Osteocyte (in vitro differentiated cells): ENCODE measurements at places on chromosomes 11 and 22.
A peak's percentile ranks its signal among the peaks of the same experiment; 100 is the strongest.

GRCh38 chr22:30574095-30574981, at the start of gene GAL3ST1:
Gene GAL3ST1, minus strand, starts transcription at chr22:30574665. Its CDS starts 17,273 bp downstream, at chr22:30557392.
- no peak for DNase-seq

- no peak for DNase-seq
Measured at GRCh38 chr11:95585069-95585751, 204.4 kb downstream of the FAM76B start.

DNA sequence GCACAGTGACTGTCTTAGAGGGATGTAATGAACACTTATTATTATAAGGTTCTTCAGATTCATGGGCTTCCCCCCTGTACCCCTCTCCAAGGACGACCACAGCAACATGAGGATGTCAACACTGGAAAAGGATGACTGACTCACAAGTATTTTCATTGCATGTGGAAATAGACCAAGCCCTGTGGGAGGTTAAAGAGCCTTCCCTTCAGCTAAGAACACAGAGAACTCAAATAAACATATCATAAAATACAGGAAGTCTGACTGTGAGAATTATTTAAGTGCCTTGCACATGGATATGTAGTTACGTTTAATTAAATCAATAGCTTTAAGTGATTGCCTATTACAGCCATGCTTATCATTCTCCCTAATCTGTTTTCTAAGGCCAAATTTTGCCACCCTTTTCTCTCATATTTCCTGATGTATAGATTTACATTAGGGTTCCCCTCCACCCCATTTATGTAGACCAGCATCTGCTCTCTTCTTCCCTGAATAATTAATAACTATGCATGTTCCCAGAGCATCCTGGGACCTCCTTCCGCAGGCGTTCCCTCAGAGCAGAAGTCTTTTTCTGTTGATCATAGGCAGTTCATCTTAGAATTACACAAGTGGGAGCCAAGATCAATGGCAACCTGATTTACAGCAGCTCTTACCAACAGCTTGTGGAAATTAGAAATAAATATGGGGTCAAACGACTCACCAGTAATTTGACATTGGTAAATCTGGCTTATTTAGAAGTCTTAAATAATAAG, 226.9 kb downstream of the OPCML start:
- DNase-seq: no peak

- DNase-seq: no peak
Measured at GRCh38 chr22:30474121-30474520, 2.3 kb upstream of the SEC14L3 start.

- DNase-seq: no peak
Measured at GRCh38 chr22:26259510-26259909, 90.2 kb downstream of the SEZ6L start.

DNA sequence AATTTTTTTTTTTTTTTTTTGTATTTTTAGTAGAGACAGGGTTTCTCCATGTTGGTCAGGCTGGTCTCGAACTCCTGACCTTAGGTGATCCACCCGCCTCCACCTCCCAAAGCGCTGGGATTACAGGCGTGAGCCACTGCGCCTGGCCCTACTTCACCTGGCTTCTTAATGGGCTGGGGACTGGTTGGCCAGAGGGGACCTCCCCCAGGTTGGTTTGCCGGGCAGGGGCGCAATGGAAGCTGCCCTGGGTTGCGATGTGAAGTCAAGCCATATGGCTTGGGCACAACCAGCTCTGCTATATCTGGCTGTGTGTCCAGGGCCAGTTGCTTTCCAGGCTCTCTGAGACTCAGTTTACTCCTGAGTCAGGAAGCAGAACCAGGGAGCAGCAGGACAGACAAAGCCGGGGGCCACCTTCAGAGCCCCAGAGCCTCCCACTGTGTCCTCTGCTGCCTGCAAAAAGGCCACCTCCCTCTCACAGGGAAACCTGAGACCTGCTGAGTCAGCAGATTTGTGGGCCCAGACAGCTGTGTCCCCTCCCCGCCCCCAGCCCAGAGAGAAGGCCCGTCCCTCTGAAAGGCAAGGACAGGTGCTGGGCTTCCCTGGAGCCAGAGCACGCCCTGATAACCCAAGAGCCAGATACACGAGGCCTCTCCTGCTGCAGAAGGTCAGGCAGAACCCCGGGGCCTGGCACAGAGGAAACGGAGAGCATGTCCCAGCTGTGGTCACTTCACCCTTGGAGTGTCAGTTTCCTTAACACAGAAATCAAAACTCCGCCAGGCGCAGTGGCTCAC, 29.2 kb upstream of the DAGLA start:
- no peak for DNase-seq

- DNase-seq: peak; percentile 44
Measured at GRCh38 chr11:1317993-1318392, 8.6 kb upstream of the TOLLIP start.

- no peak for DNase-seq
Measured at GRCh38 chr22:34886812-34887211, 179.1 kb upstream of the ISX start.

- DNase-seq: no peak
Measured at GRCh38 chr11:43856993-43857392, 23.6 kb upstream of the ALKBH3 start.

DNA sequence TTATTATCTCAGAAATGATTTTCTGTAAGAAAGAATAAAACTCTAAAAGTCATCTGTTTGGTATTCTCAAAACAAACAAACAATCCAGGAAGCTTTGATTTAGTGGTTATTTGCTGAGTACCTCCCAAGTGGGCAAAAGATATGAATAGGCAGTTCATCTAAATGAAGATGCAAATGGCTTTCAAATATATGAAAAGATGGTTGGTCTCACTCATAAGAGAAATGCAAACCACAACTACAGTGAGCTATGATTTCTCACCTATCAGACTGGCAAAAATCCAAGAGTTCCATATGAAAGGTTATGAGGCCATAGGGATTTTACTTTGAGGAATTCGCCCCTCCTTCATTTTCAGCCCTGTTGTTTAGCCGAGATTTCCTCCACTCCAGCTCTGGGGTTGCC, 11.3 kb upstream of the P2RY2 start:
- DNase-seq: no peak

GRCh38 chr22:28989484-28989883, 72.1 kb downstream of the C22orf31 start:
- no peak for DNase-seq

GRCh38 chr22:40345271-40345670, 1.0 kb upstream of the ADSL start:
- DNase-seq: no peak

DNA sequence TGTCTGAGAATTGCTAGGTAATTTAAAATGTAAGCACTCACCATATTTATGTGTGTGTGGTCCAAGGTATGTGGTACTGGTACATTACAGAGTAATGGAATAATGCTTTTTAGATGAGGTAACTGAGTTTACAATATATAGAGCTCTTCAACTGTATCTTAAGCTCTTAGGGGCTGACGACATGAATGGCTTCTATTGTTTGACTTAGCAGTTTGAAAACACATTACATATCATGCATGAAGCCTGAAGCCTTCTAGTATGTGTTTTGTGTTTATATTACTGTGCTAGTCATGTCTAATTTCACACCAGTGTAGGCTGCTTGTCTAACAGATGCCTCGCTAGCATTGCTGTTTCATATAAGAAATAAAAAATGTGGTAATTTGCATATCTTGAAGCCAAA, 37.2 kb downstream of the GAS2 start:
- DNase-seq: no peak

GRCh38 chr11:9719566-9720289, 55.9 kb downstream of the SWAP70 start:
- DNase-seq: no peak

- DNase-seq: no peak
Measured at GRCh38 chr11:75182664-75183063, 31.8 kb downstream of the SLCO2B1 start.

- no peak for DNase-seq
Measured at GRCh38 chr11:119982517-119983239, 155.2 kb downstream of the TRIM29 start.

- DNase-seq: no peak
Measured at GRCh38 chr22:26921726-26922125, 264.3 kb downstream of the MIAT start.

DNA sequence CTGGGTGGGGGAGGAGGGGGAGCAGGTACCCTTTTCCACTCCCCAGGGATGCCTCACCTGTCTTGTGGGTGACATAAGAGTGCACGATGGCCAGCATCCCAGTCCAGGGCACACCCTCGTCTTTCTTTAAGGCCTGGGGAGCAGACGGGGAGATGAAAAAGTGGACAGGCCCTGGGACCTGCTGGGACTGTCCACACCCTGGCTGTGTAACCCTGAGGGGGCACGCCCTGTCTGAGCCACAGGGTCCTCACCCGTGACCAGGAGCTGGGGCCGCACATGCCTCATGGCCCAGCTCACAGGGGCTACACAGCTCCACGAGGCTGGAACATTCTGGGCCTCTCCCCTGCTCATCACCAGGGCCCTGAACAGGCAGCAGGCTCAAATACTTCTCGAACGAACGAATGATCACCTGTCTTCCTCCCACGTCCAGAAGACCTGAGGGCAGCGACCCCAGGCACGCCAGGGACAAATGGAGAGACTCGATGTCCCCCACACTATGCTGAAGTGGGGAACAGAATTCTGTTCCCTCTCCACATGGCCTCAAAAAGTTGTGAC, 123.9 kb downstream of the PHF21B start:
- no peak for DNase-seq

GRCh38 chr11:69912911-69913451, 93.8 kb upstream of the FGF3 start:
- no peak for DNase-seq

- DNase-seq: no peak
Measured at GRCh38 chr11:57144531-57145320, 37.0 kb upstream of the LRRC55 start.

- DNase-seq: no peak
Measured at GRCh38 chr11:95917193-95918036, 6.5 kb downstream of the MTMR2 start.

DNA sequence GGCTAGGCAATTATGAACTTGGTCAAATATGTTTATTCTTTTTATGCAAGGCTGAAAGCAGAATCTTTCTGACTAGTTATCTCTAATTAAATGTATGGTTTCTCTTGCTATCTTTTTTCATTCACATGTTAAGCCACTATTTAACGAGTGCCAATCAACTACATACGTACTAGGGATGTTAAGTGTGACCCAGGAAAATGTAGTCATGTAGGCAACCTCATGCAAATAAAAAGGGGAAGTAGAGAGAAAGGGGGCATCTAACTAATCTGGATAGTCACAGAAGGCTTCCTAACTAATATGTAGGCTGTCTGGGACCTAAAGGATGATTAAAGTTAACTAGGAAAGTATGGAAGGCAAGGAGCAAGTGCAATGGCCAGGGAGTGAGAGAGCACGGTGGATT, 23.5 kb downstream of the TBRG1 start:
- DNase-seq: no peak

GRCh38 chr11:102112509-102112821, 2.2 kb downstream of the YAP1 start:
- DNase-seq: no peak

GRCh38 chr11:120133216-120134105, 4.5 kb downstream of the TRIM29 start:
- DNase-seq: peak; percentile 78

- no peak for DNase-seq
Measured at GRCh38 chr11:110675548-110675947, 36.7 kb downstream of the ARHGAP20 start.

DNA sequence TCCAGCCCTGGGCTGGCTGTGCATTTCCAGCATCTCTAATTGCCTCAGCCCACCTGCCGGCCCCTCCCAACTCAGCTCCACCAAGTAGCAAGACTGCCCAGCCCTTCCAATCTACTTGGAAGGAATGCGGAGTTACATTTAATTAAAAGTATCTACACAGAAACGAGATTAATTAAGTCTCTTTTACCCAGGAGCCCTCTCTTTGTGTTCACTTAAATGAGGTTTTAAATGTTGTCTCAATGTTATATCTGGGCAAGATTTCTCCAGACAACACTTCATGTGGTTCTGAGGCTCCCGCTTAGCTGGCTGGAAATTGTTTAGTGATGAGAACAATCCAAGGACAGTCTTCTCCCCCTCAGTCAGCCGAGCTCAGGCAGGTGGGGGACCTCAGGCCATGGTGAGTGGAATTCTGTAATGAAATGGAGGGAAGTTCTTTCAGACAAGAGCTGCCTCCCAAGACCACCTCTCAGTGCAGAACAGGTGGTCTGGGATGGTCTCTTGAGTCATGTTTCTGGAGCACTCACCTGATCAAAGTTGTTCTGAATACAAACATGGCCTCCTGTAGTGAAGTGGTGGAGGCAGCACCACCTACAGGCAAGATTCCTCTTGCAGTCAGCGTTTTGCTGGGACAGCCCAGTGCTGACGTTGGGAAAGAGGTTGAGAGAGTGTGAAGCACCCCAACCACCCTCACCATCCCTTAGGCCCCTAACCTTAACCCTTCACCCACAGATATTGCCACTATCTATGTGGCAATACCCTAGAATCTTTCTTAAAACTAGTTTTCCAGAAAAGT, 371.6 kb downstream of the CADM1 start:
- no peak for DNase-seq

DNA sequence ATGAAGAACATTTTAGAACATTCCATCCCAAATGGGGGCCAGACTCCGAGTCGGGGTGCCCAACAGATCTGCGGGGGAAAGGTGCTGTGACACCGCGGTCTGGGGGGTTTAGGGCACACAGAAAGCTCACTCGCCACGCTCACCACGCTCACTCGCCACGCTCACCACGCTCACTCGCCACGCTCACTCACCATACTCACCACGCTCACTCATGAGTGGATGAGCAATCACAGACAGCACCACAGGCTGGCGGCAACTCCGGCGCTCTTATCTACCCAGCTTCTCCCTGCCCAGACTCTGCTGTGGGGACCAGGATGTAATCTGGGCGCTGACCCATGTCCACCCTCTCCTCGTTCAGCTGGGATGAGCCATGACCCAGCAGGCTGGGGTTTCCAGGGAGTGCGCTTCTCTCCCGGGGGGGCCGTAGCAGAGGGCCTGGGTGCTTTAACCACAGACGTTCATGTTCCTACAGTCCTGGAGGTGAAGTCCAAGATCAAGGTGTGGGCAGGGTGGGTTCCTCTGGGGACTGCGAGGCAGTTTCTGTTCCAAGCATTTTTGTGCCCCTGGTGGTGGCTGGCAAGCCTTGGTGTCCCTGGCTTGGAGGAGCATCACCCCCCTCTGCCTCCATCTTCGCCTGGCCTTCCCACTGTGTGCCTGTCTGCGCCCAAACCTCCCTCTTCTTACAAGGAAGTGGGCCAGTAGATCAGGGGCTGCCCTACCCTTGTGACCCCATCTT, 141.2 kb downstream of the CTTN start:
- DNase-seq: no peak

- no peak for DNase-seq
Measured at GRCh38 chr11:85843929-85844328, 11.3 kb upstream of the CCDC83 start.

GRCh38 chr22:23898006-23898974, 4.1 kb downstream of the MIF start:
- no peak for DNase-seq

DNA sequence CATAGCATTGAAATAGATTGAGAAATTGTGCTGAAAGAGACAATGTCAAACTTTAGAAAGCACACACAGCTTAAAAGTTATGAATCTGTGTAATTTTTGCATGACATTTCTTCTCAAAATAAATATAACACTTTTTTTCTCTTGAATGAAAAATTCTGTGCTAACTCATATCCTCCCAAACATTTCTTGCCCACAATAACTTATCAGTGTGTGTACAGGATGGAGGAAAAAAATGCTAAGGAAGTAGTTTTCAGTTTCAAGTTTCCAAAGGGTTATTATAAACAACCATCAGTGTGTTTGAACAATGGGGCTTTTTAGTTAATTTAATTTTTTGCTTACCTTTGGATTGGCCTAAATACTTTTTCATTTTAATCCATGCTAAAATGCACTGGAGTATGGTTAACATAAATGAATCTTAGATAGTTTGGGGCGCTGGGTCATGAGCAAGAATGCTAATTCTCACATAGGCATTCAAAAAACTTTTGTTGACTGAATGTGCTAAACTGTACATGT, 82.9 kb upstream of the ARHGAP20 start:
- DNase-seq: no peak
